ENCODE measurements at places on chromosomes 11 and 22. TPM values are rescaled to one million over a fixed set of nuclear protein-coding genes. Genes with fewer than 3 reads are reported as not detected.

The PHOX2A gene
- not detected for total RNA-seq

The OR5T3 gene
- total RNA-seq, result not detected

The E2F8 gene
- total RNA-seq, result 0.49 TPM

The SNX32 gene
- 10.8 TPM for total RNA-seq

The PRR5L gene
- total RNA-seq, result 6.6 TPM

The CHRM1 gene
- 8.9 TPM for total RNA-seq

The DGAT2 gene
- 3.2 TPM for total RNA-seq

All from temporal lobe (tissue), 4 donors.